A549 treated with Mapracorat at 1 μM for 4 hours (cell line): ENCODE measurements at places on chromosomes 13 and 19. TPM values are rescaled to one million over a fixed set of nuclear protein-coding genes. Genes with fewer than 3 reads are reported as not detected.

The ZNF544 gene
- total RNA-seq = 15.5 to 24.6 TPM (median 17.5 TPM) in 5 replicates

The TMEM86B gene
- 3.1 to 5.4 TPM (median 3.9 TPM) in 5 replicates for total RNA-seq

The SLC17A7 gene
- total RNA-seq = 0.44 to 0.71 TPM (median 0.55 TPM) in 5 replicates

The ZFP14 gene
- total RNA-seq = 1.4 to 2.6 TPM (median 2.3 TPM) in 5 replicates

The PLVAP gene
- total RNA-seq = not detected in 5 replicates

The ZSCAN4 gene
- total RNA-seq = not detected in 5 replicates

The SCN1B gene
- total RNA-seq = 12.5 to 22.6 TPM (median 19.5 TPM) in 5 replicates
